ENCODE measurements at places on chromosomes 5 and 9. TPM values are rescaled to one million over a fixed set of nuclear protein-coding genes. Genes with fewer than 3 reads are reported as not detected.

The TMEM141 gene
- 34.2 TPM for polyA plus RNA-seq

The TIFAB gene
- polyA plus RNA-seq: 0.20 TPM

The ADAMTS13 gene
- polyA plus RNA-seq: 10.5 TPM

The C5orf63 gene
- 5.9 TPM for polyA plus RNA-seq

The SLC1A3 gene
- polyA plus RNA-seq: 14.5 TPM

The TRAF2 gene
- polyA plus RNA-seq: 9.2 TPM

DNA sequence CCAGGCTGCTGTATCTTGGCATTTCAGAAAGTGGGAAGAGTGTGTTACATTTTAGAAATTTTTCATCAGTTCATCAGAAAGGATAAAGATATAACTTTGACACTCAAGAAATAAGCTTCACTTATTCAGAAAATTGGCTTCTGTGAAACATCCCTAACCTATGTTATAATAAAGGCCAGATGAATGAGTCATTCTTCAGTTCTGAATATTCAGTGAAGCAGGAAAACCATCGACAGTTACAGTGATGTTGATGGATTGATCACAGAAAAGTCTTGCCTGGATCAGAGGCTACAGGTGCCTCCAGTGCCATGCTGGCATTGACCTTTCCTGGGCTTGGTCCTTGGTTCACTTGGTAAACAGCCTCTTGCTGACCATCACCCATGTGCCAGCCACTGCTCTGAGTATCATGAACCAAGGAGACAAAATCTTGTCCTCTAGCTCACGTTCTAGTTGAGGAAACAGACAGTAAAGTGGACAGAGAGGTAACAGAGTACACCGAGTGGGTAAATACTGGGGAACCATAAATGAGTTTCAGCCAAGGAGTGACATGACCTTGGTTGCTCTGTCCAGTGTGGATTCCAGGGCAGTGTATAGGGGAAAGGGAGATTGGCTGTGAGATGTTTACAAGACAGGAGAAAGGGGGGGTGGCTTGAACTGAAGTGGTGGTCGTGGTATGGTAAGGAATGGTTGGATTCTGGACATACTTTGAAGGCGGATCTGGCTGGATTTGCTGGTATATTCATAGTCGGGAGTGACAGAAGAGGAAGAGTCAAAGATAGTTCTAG is 98.6 kb downstream of the AMBP start:
- no peak for DNase-seq

DNA sequence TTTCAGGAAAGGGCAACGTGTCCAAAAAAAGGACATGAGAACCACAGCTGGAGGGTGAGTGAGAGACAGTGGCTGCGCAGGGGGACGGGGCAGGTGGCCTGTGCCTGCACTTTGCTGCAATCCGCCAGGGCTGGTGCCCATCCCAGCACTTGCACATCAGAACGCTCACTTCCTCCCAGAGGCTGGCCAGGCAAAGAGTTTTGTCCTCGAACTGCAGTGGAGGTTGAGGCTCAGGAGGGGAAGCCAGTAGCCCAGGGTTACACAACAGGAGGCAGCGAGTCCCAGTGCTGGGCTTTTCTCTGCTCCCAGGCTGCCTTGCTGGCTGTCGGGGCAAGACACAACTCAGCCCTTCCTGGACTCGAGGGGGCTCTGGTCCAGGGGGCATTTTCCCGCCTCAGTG is 33.1 kb downstream of the CRB2 start:
- no peak for DNase-seq

GRCh38 chr5:67031057-67031443 is 165.5 kb downstream of the CD180 start:
- no peak for DNase-seq

DNA sequence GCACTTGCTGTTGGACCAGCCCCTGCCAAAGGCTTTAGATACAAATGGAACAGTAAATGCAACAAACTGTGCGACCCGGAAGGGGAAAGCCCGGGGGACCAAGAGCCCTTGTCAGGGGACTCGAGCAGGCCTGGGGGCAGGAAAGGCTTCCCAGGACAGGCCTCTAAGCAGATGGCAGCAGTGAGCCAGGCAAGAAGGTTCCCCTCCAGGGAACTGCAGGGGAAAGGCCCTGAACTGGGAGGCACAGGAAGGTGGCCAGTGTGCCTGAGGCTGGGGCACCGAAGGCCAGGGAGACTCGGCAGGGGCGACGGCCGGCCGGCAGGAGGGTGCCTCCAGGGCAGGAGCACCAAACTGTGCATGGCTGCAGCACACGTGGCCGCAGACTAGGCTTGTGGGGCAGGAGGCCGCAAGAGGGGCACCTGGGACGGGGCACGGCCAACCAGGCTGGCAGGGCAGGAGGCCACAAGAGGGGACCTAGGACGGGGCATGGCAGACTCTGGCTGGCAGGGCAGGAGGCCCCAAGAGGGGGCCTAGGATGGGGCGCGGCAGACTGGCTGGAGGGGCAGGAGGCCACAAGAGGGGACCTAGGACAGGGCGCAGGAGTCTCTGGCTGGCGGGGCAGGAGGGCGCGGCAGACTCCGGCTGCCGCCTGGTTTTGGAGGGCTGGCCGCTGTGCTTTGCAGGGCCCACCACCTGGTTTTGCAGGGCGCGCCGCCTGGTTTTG is 10.0 kb downstream of the VAV2 start:
- no peak for DNase-seq

GRCh38 chr5:51465165-51465564 is 81.9 kb downstream of the ISL1 start:
- DNase-seq: peak; percentile 24

GRCh38 chr5:67620424-67621397 is 424.1 kb upstream of the CD180 start:
- DNase-seq: no peak

DNA sequence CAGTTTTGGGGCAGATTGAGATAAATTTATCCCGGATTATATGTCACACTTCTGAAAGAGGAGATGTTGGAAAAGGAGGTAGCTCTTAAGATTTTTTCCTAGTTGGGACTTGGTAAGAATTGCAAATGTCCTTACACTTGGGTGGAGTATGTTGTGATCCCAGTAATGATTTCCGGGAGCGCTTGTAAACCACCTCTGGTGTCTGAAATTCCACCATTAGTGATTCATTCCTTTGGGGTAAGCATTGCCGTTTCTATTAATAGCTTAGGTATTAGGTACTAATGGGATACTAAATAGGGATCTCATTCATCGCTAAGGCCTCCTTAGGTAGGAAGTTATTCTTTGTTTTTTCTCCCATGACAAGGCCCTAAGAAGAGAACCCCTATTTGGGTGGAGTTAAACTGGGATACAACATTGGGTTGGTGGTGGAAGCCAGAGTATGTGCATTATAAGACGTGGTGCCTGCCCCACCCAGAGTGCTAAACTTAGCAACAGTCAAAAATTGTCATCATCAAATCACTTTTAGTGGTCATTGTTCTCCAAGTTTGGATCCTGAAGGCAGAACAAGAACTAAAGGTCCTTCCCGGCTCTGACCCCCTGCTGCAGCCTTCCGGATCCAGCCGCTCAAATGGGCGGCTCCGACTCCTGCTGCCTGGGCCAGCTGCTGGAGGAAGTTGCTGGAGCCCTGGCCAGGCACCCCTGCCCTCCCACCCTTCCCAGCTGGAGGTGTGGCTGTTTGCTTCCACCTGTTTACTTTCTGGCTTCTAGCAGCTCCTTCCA is 31.7 kb upstream of the DAB2IP start:
- DNase-seq: no peak

- DNase-seq: no peak
Measured at GRCh38 chr5:175444905-175445456, 999 bp upstream of the DRD1 start.

DNA sequence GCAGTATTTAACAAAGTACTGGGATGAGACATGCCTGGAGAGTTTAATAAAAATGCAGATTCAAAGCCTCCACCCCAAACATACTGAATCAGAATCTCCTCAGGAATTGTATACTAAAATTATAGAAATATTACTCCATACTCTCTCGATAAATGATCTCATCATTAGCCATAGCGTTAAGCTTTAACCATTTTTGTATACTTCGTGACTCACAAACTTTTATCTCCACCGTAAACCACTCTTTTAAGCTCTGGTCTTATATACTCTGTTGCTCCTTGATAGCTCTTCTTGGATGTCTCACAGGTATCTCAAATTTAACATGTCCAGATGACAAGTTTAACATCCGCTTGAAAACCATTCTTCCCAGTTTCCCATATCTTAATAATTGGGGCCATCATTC is 327.8 kb downstream of the ADGRV1 start:
- DNase-seq: no peak

GRCh38 chr5:120479066-120479465 is 15.0 kb downstream of the PRR16 start:
- peak; percentile 48 for DNase-seq

DNA sequence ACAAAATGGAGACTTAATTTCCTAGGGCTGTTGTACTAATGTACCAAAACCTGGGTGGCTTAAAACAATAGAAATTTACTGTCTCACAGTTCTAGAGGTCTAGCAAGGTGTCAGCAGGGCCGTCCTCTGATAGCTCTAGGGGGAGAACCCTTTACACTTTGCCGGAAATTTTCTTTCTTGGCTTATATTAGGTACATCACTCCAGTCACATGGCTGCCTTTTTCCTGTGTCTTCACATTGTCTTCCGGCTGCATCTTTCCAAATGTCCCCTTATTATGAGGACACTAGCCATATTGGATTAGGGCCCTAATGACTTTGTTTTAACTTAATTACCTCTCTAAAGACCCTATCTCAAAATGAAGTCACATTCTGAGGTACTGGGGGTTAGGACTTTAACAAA is 5.8 kb downstream of the UHRF2 start:
- DNase-seq: no peak

GRCh38 chr5:133164759-133165158 is 112.9 kb downstream of the HSPA4 start:
- DNase-seq: no peak

DNA sequence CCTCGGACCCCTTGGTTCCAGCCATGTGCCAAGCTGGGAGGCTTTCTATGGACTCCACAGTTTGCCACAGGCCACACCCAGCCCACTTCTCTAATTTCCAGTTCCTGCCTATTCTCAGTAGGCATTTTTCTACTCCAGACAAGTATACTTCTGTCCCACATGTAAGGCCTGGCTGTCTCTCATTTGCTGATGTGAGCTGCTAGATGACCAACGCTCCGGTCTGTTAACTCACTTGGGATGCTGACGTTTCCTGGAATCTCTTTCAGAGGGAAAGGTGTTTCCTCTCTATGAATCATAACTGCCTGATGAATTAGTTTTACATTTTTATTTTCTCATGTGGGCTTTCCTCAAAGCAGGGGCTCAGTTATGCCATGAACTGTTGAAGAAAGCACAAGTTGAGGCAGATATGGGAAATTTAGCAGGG is 36.3 kb downstream of the ERGIC1 start:
- peak; percentile 95 for DNase-seq

DNA sequence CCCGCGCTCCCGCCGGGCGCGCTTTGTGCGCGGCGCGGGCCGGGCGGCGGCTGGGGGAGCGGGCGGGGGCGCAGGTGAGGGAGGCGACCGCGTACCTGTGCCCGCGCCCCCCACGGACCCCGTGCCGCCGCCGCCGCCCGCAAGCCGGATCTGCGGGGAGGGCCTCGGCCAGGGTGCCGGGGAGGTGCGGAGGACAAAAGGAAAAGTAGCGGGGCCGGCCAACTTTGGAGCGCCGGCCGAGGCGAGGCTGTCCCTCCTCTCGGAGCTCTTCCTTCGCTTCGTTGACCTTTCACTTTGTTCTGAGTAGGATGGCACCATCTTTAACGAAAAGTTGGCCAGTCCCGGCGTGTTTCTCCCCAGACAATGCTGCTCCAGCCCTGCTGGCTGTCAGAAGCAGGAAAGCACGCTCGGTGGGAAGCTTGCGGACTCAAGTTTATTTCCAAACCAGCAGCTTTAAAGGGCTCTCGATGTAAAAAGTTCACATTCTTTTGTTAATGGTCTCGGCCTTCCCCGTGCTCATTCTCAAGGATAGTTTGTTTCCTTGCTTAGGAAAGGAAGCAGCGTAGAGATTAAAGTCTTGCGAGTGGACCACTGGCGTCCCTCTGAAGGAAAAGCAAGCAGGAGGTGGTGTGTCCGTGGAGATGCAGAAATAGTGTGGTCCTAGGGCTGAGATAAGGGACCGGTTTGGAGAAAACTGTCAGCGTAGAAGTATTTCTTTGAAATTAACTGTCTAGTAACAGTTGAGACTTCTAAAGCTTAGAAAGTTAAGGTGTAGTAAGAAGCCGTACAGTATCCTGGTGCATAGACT is 639 bp downstream of the EHMT1 start:
- DNase-seq: peak; percentile 64

GRCh38 chr5:38208782-38209378 is 49.5 kb upstream of the EGFLAM start:
- DNase-seq: peak; percentile 56

- DNase-seq: no peak
Measured at GRCh38 chr5:81786496-81786895, 35.6 kb upstream of the SSBP2 start.

DNA sequence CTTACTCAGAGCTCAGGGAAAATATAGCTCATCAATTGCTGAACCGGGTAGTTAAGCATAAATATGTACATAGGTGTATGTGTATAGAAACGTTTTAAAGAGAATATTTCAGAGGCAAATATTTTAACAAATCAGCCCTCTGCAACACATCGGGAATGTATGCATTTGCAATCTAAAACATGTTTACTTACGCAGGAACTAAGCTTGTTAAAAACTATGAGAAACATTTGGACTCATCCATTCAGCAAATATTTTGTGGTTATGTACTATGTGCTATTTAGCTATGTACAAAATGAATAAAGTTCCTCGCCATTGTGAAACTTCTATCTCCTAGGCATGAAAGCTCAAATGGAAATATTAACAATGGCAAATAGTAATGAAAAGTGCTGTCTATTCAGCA is 469.9 kb downstream of the ARHGEF28 start:
- DNase-seq: no peak

GRCh38 chr5:150190503-150190979 is 679 bp downstream of the SLC6A7 start:
- DNase-seq: no peak

DNA sequence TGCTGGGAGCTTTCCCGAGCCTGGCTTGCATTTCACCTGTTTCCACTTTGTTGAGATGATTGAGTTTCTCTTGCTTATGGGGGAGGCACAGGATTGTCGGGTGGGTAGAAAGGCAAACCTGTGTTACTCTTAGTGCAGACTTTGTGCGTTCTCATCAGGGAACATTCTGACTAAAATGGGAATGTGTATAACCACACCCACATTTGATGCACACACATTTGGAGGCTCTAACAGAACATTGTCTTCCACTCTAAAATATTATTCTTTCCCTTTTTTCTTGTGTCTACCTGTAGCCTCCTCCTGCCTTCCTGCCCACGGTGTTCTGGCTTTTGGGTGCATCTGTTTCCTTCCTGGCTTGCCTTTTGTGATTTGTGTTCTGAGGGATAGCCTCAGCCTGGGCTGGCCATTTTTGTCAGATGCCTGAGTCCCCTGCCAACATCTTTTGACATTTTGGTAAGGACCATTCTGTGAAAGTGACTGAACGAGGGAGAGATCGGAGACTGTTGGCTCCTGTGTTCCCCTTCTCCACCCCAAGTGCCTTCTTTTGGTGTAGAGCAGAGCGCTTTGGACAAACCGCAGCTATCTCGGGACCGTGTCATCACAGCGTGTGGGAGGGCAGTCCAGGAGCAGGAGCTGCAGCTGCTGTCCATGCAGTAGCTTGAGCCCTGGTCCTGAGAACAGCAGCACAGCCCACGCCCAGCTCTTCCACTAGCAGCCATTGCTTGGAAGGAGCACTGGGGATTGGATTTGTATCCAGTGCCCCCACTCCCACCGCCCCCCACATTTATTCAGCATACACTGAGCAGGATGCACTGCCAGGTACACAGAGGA is 101.4 kb downstream of the ARHGAP26 start:
- DNase-seq: peak; percentile 72

Measured in muscle of leg (tissue), 16 donors.